ENCODE measurements at places on chromosomes 5 and 9.
A peak's percentile ranks its signal among the peaks of the same experiment; 100 is the strongest.

GRCh38 chr5:153618867-153619266 lies 128.4 kb downstream of the GRIA1 start:
- DNase-seq = no peak

DNA sequence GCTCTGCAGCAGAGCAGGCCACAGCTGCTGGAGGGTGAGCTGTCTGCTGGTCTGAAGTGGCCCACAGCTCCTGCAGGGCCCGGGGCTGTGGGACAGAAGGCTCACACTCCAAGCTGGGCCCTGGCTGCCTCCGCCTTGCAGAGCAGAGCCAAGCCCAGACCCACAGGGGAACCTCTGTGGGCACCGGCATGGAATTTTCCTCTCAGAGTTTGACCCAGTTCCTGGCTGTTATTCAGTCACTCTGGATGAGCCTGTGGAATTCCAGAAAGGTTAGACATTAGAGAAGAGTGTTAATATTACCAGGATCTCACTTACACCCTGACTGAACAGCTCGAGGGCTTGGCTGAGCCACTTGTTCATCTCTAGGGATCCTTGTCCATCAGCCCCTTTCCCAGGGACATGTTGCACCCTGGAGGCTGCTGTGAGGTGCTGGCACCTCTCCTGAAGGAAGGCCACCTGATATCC lies 17.5 kb downstream of the IL9 start:
- DNase-seq = no peak

GRCh38 chr5:132209901-132210545 lies 17.6 kb downstream of the P4HA2 start:
- no peak for DNase-seq

GRCh38 chr5:76765249-76765648 lies 49.3 kb downstream of the F2R start:
- DNase-seq = no peak

- DNase-seq = no peak
Observed at GRCh38 chr5:121019734-121020133, 555.6 kb downstream of the PRR16 start.

GRCh38 chr5:178230879-178231538 lies 1.6 kb downstream of the PHYKPL start:
- DNase-seq = no peak

DNA sequence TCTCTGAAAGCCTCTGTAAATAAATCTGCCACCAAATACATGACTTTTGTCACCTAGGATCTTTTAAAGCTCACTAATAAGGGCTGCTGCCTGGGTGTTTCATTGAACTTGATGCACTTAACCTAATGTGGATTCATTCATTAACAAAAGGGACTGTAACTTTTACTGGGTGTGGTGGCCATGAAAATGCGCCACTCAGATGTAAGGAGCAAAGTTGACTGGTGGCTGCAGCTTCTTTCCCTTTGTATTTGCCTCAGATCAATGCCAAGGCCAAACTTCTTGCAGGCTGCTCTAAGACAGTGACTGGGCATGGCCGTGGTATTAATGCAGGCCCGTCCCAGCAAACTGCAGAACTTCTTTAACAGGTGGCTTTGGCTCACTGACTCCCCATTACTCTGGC lies 22.9 kb downstream of the FAM240B start:
- no peak for DNase-seq

GRCh38 chr5:154794525-154795234 lies 39.5 kb downstream of the LARP1 start:
- DNase-seq = no peak

DNA sequence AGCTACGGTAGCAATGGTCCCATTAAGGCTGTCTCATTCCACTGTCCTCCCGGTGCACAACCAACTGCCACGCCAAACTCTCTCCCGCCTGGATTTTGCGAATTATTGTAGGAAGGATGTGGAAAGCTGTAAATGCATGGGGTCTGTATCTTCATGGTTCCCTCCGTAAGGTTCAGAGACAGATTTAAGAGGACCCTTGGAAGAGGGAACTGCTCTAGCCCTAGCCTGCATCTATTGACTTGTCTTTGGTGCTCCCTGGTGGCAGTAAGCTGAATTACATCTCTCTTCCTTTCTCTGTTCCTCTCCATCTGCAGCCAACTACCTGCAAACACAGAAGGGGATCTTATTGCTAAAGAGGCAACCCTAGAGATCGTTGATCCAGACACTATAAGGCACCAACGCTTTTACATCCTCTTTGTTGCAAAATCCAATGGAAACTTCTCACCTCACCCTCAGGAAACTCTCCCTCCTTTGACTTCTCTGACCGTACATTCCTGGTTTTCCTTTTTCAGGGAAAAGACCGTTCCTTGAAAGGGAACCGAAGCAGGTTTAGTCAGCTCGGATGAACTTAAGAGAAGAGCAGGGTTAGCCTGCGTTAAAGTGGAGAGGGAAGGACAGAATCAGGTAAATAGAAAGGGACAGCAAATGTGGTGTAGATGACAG lies 11.9 kb downstream of the CAPSL start:
- peak; percentile 33 for DNase-seq

DNA sequence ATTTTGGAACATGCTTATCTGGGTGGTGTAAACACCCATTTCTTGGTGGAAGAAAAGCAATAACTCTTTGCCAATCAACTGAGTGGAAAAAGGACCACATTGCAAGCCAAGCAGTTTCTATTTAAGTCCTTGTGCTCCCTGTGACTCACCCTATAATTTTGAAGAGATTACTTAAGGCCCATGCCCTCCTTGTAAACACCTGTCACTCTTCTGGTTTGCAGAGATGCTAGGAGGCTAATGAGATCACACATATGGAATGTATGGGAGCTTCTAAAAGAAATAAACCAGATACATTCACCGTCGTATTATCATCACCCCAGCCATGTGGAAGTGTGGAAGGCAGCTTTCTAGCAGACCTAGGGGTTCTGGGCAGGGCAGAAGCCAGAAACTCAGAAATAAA lies 337.1 kb downstream of the GADD45G start:
- no peak for DNase-seq

DNA sequence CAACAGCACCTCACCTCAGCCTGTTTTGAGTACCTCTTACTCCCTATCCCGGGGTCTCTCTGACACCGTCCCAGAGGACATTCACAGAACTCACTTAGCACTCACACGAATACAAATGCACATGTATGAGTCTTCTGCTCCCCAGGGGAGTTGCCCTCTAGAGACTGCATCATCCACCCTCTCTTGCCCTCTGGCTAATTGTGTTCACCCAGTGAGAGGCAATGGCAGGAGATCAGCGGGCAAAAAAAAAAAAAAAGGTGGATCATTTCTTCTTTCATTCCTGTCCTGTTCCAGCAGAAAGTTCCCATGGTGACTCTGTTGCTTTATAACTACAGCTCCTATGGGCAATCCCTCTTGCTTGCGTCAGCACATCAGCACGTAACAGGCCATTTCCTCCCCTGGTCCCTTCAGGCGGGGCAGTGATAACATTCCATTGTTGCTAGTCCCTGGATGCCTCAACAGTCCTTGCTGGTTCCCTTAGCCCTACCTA lies 23.5 kb upstream of the SNX2 start:
- DNase-seq = no peak

DNA sequence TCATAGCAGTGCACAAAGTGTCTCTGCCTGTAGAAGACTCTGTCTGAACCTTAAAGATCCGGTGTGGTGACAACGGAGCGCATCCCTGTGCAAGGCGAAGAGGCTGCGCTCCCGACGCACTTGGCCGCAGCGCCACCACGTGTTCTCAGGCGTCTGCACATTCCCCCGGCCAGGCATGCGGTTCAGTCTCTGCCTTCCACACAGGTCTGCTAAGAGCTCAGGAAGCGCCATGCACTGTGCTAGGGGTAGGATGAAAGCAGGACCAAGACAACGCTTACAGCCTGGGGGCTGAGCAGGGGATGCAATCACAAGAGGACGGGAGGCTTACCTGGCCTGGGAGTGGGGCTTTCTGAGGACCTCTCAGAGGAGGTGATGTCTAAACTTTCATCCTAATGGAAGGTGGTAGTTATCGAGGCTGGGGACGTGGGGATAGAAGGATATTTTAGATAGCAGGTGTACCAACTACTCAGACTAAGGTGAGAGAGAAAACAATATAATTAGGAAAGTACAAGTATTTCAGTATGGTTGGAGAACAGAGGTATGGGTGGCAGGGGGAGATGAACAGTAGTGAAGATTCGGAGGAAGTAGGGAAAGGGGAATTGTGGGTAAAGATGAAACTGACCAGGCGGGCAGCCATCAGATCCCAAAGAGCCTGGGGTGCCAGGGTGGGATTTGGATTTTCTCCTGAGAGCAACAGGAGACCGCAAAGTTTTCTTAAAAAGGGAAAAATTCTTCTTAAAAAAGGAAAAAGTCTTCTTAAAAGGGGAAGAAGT lies 13.3 kb downstream of the CAPSL start:
- peak; percentile 72 for DNase-seq

GRCh38 chr5:150114102-150114641 lies 27.8 kb upstream of the CSF1R start:
- no peak for DNase-seq

DNA sequence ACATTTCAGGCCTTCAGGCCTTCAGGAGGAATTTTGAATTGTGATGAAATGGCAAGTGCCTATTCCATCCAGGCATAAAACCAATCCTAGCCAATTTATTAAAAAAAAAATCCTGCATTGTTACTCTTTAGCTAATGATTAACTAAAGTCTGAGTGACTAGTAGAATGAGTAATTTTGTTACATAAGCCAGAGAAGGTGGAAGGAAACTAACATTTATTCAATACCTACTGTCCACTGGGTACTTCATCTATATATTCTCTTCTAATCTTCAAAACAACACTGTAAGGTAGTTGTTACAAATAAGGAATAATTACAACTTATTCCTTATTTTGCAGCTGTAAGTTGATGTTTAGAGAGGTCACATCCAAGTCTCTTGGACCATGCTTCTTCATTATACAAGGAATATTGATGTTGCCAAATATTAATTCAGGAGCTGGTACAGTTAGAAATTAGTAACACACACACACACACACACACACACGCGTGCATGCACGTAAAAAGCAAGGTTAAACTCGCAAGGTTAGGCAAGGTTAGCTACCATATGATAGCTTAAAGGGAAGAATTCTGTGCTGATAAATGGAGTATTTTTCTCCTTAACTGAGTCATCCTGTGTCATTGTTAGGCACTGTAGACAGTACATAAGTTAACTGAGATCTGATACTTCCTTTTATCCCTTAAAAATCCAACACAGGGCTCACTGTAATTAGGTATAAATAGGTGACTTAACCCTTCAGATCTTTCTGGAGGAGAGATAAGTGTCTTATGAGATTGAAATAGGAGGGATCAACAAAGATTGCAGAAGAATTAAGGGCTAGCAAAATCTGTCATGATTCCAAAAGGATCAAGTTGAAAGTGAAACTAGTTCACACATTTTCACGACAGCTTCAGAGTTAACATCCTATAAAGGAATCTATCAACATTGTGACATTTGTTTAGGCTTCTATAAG lies 596.9 kb downstream of the PDE4D start:
- no peak for DNase-seq

DNA sequence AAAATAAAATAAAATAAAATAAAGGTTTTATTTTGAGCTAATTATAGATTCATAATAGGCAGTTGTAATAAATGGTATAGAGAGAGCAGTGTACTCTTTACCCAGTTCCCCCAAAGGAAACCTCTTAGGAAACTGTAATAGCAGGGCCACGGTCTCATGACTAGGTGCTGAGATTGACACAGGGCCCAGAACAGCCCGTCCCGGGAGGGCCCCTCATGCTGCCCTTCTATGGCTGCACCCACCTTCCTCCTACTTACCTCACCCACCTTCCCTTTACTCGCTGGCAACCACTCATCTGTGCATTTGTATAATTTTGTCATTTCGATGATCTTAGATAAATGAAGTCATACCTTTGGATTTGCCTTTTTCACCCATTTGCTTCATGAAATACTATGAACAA lies 16.1 kb downstream of the CACNA1B start:
- no peak for DNase-seq

DNA sequence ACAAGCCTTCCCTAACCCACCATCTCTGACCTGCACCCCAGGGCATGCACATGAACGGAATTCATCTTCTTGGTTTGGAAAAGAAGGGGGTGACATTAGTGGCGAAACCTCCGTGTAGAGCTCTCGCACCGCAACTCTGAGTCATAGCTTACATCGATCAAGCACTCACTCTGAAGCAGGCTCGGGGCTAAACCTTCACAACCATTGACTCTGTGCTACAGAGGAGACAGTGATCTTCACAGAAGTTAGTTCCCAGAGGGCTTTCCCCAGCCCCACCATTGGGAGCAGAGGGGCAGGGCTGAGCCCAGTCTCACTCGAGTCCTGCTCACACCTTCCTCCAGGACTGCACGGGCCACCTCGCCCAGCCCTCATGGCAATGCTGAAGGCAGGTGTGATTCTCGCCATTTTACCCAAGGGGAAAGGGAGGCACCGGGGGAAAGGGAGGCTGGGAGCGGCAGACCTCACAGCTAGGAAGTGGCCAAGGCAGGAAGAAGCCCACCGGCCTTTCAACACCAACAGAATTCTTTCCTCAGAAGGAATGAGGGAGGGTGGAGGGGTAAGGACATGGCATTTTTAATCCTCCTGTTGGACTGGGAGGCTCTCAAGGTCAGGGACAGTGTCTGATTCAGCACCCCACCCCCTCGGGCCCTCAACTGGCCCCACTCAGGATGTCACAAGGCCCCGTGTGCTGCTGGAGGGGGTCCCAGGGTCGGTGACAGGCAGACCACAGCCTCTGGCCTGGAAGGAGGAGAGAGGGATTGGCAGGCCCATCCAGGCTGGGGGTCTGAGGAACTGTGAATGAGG lies 25.9 kb upstream of the IL17B start:
- DNase-seq = no peak

DNA sequence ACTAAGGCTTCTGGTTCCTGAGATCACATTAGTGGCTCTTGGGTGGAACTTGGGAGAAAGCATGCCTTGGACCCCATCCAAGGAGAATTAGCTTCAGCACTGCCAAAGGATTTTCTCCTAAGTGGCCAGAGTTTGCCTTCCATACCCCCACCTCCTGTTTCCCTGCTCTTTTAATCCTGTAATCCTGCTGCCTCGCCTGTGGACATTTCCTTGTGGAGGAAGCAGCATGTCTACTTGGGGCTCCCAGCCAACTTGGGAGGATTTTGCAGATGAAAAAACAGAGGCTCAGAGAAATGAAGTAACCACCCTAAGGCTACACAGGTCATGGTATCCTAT lies 1.6 kb downstream of the ARSI start:
- no peak for DNase-seq

GRCh38 chr5:150473673-150474358 lies 24.3 kb upstream of the RPS14 start:
- DNase-seq = no peak
